Inflammatory macrophage (primary cell): ENCODE measurements at places on chromosomes 1 and 21.
A peak's percentile ranks its signal among the peaks of the same experiment; 100 is the strongest.

DNA sequence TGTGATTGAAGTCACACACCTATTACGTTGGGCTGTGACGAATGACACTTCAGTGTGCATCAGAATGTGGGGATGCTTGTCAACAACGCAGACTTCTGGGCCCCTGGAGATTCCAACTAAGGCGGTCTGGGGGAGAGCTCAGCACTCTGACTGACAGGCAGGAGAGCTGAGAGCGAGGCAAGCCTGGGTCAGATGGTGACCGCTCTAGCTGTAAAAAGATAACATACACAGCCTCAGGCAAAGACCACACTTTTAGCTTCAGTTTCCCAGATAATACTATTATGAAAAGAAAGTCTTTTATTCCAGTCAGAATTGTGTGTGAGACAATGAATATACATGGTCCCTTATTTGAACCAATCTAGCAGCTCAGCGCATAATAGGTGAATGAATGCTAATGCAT is 25.4 kb downstream of the EDARADD start:
- no peak for DNase-seq

DNA sequence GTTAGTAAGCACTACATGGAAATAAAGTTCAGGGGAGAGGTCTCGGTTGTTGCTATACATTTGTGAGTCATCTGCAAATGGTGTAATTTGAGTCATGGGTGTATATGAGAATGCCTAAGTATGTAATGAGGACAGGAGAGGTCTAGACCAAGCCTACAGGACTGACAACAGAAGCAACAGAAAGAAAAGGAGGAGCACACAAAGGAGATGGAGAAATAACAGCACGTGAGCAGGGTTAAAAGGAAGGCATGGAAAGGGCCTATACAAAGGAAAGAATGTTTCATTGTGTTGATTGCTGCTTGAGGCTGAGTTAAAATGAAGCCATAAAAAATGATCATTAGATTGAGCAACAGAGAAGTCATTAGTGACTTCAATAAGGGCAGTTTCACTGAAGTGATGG is 28.0 kb upstream of the PRKAA2 start:
- no peak for DNase-seq

DNA sequence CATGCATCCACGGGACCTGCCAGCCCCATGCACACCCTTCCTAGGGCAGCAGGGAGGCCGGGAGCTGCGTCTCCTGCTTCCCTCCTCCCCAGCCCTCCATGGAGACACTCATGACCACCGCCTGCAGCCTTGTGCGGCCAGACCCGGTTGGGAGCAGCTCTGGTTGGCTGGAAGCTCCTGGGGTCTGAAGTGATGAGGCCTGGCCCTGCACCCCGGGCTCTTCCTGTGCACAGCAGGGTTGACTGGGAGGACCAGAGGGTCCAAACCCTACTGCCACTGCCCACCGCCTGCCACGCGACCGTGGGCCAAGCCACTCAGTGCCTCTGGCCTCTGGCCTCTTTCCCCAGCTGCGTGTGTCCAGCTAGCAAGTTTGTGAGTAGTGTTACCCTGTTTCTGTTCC is 111.1 kb upstream of the COL6A1 start:
- no peak for DNase-seq

DNA sequence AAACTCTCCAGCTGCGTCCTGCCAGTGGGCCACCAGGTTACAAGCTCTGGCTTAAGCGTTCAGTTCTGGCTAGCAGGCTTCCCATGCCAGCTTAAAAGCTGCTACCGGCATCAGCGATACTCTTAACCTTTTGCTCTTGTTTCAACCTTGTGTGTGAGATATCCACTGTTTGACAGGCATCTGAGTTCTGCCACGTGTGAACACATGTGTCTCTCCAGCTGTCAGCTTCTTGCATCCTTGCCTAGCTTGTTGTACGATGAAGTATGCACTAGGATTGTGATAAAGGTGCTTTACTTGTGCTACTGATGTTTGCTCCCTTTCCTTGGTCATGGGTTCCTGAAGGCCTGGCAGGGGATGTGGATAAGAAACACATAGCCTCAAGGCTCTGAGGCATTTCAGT is 201.6 kb downstream of the PRDM2 start:
- DNase-seq = no peak

GRCh38 chr1:98688110-98688739 is 26.7 kb downstream of the SNX7 start:
- no peak for DNase-seq

GRCh38 chr1:207455183-207455754 is 1.1 kb downstream of the CR2 start:
- no peak for DNase-seq

DNA sequence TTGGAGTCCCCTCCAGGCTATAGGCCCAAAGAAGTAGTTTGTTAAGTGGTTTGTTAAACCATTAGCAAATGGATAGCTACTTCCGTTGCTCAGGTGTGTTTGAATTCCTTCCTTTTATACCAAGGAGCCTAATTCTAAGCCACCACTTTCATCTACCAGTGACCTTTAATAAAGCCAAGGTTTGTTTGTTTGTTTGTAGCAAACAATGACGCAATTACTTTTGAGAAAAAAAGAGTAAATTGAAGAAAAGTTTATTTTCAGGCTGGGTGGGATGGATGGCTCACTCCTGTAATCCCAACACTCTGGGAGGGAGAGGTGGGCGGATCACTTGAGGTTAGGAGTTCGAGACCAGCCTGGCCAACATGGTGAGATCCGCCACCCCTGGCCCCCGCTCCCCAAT is 30.8 kb upstream of the RD3 start:
- no peak for DNase-seq

DNA sequence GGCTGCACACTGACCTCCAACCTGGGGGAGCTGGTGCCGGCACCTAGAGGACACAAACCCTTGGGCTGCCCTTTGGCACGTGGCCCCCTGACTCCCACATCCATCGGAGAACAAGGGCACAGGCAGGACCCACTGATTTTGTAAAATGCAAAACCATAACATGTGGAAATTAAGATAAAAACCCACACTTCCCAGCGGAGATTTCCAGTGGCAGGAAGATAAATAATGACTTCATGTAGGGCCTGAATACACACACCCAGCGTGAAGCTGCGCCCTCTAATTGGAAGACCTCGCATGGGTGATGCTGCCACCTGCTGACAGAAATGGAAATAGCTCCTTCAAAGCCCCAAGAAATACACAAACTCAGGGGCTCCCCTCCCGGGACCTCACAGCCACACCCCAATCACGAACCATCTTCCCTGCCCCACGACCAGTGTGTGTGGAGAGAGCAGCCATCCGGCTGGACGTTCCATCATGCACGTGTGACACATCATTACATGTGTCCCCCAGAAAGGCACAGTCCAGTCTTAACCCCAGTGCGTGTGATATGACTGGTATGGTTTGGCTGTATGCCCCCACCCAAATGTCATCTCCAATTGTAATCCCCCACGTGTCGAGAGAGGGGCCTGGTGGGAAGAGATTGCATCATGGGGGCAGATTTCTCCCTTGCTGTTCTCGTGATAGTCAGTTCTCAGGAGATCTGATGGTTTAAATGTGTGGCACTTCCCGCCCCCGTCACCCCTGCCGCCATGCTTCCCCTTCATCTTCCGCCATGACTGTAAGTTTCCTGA is 5.7 kb upstream of the TPRG1L start:
- DNase-seq = peak; percentile 83

DNA sequence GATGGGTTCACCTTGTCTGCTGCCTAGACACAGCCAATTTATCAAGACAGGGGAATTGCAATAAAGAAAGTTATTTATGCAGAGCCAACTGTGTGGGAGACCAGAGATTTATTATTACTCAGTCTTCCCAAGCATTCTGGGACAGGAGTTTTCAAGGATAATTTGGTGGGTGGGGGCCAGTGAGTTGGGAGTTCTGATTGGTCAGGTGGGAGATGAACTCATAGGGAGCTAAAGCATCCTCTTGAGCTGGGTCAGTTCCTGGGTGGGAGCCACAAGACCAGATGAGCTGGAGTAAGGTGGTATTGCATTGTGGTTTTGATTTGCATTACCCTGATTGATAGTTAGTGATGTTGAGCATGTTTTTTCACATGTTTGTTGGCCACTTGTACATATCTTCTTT is 86.1 kb downstream of the PRKAB2 start:
- DNase-seq = no peak

GRCh38 chr1:117710710-117711109 is 104.9 kb downstream of the TENT5C start:
- no peak for DNase-seq

DNA sequence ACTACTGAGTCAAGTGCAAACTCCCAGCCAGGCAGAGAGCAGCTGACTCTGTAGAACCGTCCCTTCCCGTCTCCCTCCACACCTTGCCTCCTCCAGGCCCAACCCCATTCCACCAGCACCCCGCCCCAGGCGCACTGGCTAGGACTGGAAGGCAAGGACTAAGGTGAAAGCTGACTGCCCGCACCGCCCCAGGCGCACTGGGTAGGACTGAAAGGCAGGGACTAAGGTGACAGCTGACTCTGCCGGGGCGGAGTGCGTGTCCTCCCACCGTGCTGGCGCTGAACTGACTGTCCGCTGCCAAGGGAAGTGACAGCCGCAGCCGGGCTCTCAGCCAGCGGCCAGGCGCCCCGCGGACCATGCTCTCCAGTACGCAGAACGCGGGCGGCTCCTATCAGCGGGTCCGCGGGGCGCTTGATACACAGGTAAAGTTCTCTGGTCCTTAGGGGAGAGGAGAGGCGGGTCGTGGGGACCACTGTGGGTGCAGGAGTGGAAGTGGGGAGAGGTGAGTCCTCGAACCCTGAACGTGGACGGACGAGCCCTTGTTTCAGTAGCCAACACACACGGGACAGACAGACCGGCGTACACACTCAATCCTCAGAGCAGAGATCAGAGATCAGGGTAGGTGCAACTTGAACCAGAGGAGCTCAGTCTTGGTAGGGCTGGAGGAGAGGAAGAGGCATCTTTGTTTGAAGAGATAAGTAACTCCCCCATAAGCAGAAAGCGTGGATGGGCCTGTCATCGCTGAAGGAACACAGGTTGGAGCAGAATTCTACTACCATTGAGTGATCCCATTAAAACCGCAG is 58.0 kb downstream of the RBM11 start:
- peak; percentile 56 for DNase-seq

GRCh38 chr21:44630440-44630839 is 3.5 kb downstream of the KRTAP10-9 start:
- no peak for DNase-seq

DNA sequence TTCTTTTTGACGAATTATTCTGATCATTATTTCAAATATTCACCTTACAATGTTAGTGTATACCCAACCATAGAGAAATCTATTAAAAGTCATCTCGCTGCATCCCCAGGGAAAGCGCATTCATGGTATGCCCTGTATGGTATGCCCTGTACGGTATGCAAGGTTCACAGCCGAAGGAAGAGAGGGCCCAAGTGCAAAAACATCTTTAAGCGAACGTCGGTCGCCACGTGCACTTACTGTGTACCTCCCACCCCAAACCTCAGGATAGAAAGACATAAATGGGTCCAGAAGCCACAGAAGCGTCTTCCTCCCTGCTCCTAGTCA is 14.4 kb downstream of the HLX start:
- DNase-seq = no peak

GRCh38 chr1:99673315-99673714 is 27.4 kb downstream of the PALMD start:
- no peak for DNase-seq

DNA sequence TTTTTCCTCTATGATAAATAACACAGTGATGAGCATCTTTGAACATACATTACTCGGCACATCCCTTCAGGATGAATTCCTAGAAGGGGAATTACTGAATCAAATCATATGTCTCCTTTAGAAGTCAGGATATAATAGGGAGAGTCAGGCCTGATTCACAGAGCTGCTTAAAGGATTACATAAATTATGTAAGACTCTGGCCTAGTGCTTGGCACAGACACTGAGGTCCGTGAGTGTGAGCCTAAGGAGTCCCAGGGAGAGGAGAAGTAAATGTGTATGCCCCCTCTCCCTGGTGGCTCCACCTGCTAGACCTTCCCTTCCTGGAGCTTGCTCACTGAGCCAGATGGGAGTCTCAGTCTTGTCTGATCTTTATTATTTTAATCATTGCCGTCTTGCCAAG is 8.6 kb upstream of the FOXE3 start:
- DNase-seq = no peak

- DNase-seq = no peak
Measured at GRCh38 chr21:37484535-37485474, 118.2 kb downstream of the DYRK1A start.

- no peak for DNase-seq
Measured at GRCh38 chr1:161198194-161198896, 509 bp downstream of the ADAMTS4 start.

- peak; percentile 5 for DNase-seq
Measured at GRCh38 chr1:220732621-220733020, 15.5 kb upstream of the MTARC2 start.

GRCh38 chr21:39022466-39022862 is 160.8 kb downstream of the PSMG1 start:
- DNase-seq = no peak

DNA sequence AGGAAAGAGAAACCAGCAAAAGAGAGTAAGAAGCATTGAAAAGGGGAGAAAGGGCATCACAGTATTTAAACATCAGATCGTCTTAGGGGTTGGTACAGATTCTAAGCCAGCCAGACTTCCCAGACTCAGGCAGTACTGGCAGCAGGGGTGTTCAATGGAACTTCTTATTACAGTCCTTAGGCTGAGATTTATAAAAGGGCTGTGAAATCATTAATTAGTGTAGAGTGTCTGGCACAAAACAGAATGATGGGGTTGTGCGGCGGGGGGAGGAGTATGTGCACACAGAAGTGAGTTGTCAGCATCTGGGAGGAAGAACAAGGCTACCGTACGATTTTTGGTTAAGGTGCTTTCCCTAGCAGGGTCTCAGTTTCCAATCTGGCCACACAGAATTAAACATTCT is 38.2 kb downstream of the ARHGEF11 start:
- no peak for DNase-seq

DNA sequence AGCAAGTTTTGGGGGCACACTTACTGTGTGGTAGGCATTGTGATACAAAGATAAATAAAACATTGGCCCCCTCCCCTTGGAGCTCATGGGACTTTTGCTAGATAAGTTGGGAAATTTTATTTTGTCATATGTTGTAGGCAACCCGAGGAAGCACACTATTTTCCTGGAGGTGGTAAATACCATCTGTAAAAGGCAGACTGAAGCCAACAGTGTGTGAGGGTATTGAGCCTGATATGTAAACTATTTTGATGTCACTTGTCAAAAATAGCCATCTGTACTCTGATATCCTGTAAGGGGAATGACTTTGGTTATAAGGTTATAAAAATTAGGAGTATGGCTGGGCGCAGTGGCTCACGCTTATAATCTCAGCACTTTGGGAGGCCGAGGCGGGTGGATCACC is 30.6 kb downstream of the VANGL2 start:
- DNase-seq = no peak

- no peak for DNase-seq
Measured at GRCh38 chr1:12772520-12772919, 1.0 kb upstream of the PRAMEF12 start.
